Endothelial cell (in vitro differentiated cells): ENCODE measurements at places on chromosomes 7 and 10. TPM values are rescaled to one million over a fixed set of nuclear protein-coding genes. Genes with fewer than 3 reads are reported as not detected.

DNA sequence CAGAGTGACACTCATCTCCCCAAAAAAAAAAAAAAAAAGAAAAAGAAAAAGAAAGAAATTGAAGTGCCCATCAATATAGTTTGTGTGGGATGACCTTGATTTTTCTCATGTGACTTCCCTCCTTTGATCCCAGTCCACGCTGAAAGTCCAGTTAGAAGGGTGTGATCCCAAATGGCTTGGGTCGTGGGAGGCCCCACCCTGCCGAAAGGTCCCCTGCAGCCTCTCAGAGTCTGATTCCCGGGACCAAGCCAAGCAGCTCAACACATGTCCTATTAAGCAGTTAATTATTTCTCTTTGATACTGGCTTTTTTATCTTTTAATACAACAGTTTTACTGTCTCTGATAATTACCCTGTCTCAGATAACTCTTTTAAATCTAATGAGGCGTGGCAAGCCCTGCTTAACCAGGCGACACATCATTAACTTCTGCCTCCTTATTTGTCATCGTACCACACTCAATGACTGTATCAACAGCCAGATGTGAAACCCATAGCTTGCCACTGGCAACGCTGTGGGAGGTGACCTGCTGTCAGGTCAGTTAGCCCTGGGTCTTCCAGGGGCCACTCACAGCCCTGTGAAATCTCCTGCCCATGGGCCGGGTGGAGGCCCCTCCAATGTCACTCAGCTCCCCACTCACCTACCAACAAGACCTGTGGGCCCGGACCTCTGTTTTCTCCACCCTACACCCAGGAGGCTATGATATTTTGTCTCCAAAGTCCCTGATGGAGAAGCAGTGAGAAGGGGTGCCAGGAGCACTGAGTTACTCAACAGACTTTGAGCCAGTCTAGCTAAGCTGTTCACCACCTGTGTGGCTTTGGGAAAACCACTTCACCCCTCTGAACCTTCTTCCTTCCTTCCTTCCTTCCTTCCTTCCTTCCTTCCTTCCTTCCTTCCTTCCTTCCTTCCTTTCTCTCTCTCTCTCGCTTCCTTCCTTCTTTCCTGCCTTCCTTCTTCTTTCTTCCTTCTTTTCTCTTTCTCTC lies 110.0 kb upstream of the SFMBT2 start:
- no peak for DNase-seq

GRCh38 chr7:120919466-120919865 lies 31.1 kb upstream of the ING3 start:
- no peak for DNase-seq

- DNase-seq = no peak
Measured at GRCh38 chr7:159108491-159108890, 36.2 kb downstream of the VIPR2 start.

GRCh38 chr10:5095687-5096086 lies 1.5 kb downstream of the AKR1C3 start:
- no peak for DNase-seq

DNA sequence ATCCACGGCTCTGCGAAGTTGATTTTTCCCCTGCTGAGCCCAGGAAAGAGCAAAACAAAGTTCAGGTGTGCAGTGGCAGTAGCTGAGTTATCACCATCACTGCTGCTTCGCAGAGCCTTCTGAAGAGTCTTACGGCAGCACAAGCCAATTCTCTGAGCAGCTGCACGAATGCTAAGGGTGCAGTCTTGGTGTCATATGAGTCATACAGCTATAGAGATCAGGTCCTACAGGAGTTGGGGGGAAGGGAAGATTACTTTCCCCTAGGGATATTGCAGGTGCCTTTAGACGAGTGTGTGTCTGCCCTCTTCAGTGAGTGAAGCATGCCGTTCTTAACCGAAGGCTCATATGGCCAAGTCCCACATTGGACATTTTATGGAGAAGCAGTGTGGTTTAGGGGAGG lies 227.8 kb downstream of the CELF2 start:
- no peak for DNase-seq

GRCh38 chr7:50851451-50851850 lies 68.8 kb upstream of the GRB10 start:
- DNase-seq = no peak

- DNase-seq = no peak
Measured at GRCh38 chr10:110460111-110460809, 37.4 kb upstream of the DUSP5 start.

DNA sequence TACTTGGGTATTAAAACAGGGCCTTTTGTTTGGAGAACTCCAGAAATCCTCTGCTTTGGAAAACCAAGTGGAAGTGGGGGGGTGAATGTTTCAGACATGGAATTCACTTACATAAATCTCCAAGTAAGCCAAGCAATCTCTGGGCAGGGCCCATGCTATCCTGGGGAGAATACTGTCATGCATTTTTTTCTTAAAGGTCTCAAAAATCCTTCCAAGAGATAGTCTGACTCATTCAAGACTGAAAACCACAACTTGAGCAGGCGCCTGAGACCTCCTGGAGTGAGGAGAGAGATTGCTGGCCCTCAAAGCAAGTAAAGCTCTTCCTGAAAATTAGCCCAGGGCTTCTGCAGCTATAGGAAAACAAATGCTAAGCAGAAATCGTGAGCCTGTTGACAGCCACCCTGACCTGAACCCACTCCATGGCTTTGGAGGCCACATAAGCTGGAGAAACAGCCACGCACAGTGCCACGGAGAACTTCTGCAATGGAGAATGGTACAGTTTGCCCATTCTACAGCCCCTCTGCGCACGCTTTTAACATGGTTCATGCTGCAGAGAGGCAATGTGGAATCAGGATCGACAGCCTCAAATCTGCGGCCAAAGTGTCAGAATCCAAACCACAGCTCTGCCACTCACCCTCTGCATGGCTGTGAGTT lies 203.1 kb upstream of the AUTS2 start:
- no peak for DNase-seq

DNA sequence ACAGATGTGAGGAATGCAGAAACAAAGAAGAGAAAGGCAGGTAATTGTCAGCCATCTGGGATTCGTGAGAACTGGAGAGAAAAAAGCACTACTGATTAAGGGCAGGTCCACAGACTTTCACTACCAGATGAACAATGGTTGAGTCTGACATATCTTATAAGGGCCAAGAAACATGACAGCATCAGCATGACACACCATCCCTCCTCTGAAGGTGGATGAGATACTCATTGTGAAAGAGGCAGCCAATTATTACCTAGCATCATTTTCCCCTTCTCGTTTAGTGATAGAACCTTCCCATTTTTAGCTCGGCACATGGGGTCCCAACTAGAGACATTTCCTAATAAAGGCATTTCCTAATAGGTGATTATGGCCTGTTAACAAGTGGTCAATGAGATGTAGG lies 19.2 kb upstream of the MET start:
- DNase-seq = no peak

- DNase-seq = peak; percentile 17
Measured at GRCh38 chr10:125788156-125789034, 12.8 kb upstream of the MMP21 start.

- DNase-seq = no peak
Measured at GRCh38 chr7:112135815-112136214, 70.4 kb downstream of the DOCK4 start.

DNA sequence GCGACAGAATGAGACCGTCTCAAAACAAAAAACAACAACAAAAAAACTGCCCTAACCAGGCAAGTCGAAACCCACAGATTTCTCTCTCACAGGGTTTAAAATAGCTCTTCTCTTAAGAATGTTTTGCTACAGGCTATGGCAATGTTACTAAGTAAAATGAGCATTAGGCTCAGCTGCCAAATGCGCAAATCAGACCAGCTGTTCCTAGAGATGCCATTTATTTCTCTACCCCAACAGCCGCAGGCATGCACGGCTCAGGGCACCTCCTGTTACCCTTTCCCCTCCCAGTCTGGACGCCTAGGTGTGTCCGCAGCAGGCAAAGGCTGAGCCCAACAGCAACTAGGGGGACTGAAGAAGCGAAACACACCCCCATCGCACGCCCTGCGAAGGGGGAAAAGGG lies 168.3 kb upstream of the MBL2 start:
- DNase-seq = no peak

- no peak for DNase-seq
Measured at GRCh38 chr10:3208481-3209406, 36.2 kb upstream of the PITRM1 start.

- DNase-seq = peak; percentile 4
Measured at GRCh38 chr7:134255814-134256213, 60.9 kb downstream of the SLC35B4 start.

DNA sequence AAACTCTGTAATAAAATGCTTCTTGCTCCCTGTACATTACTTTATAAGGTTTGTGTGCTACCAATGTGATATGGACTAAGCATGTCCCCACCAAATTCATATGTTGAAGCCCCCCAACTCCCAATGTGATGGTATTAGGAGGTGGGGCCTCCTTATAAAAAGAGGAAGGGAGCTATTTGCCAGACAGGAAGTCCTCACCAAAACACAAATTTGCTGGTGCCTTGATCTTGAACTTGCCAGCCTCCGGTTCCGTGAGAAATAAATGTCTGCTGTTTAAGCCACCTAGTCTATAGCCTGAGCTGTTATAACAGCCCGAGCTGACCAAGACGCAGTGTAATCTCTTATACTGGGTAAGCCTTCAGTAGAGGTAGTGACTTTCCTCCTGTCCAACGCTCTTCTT lies 114.5 kb downstream of the INHBA start:
- DNase-seq = no peak

- peak; percentile 43 for DNase-seq
Measured at GRCh38 chr10:117004227-117005025, 561 bp downstream of the SHTN1 start.

GRCh38 chr7:25774675-25775074 lies 377.3 kb upstream of the NFE2L3 start:
- DNase-seq = no peak

DNA sequence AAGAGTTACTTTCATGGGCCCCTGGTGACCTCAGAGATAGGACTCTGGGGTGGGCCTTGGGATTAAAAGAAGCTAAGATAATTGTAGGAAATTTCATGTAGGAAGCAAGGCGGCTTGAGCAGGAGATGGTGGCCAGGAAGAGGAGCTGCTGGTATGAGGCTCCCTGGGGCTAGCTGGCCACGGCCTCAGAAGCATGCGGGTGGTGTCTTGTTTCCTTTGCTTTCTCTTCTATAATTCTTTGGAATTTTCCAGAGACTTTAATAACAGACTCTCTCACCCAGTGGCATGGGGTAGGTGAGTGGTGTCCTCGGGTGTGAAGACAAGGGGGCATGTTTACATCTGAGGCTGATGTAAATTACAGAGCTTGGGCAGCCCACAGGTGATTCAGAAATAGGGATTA lies 41.9 kb upstream of the KDM7A start:
- DNase-seq = no peak

GRCh38 chr7:106423111-106423510 lies 138.3 kb upstream of the NAMPT start:
- DNase-seq = no peak

DNA sequence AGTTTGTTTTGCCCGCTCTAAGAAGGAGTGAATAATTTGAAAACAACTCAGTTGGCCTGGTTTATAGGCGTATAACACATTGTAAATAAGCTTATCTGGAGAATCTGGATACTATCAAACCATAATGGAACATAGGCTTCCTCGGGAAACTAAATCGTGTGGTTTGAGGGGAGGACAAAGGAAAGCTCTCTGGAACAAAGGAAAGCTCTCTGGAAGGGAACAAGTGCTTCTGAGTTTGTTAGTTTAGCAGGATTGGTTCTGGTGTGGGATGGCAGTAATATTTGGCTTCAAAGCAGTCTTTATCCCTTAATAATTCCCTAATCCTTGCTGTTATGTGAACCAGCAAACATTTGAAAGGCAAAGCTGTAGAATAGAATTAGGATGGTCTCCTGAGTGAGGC lies 15.0 kb upstream of the SLK start:
- DNase-seq = no peak

DNA sequence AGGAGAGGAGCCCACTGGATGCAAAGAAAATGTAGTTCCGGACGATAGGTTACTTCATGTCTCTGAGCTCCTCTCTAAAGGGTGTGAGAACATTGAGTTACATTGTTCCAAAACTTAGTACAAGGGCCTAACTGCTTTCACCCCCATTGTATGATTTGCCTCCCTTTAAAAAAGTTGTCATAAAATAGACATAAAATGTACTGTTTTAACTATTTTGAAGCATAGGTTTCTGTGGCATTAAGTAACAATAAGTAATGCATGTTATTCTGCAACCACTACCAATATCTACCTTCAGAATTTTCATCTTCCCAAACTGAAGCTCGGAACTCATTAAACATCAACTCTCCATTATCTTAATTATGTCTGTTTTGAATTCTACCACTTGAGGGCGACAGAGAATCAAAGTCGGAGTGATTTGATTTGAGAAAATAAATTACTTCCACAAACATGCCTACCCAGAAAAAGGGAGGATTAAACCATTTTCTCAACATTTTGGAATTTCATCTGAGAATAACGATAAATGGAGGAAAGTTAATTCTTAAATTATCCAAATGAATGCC lies 2.7 kb downstream of the IGFBP1 start:
- DNase-seq = no peak

DNA sequence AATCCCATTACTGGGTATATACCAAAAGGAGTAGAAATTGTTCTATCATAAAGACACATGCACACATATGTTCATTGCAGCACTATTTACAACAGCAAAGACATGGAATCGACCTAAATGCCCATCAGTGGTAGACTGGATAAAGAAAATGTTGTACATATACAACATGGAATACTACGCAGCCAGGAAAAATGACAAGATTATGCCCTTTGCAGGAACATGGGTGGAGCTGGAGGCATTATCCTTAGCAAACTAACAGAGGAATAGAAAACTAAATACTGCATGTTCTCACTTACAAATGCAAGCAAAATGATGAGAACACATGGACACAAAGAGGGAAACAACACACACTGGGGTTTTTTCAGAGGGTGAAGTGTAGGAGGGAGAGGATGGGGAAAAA lies 300.2 kb downstream of the BAMBI start:
- no peak for DNase-seq

DNA sequence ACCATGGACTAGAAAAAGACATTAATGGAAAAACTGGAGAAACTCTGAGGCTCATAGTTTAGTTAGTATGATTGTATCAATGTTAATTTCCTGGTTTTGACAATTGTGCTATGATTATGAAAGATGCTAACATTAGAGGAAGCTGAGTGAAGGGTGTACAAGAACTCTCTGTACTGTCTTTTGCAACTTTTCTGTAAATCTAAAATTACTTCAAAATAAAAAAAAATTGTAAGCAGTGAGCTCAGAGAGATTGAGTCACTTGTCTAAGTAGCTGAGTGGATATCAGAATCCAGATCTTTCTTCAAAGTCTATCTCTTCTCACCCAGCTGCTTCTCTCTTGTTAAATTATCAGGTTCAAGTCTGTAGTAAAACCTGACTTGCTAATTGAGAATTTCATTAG lies 181.1 kb downstream of the PLCE1 start:
- DNase-seq = no peak

GRCh38 chr10:99859585-99859984 lies 77.1 kb downstream of the ABCC2 start:
- peak; percentile 41 for DNase-seq

GRCh38 chr10:98340940-98341310 lies 72.9 kb upstream of the LOXL4 start:
- DNase-seq = no peak

Gene HECTD2
- total RNA-seq = 17.4 TPM

Gene STEAP4
- total RNA-seq = 0.54 TPM

Gene ARHGEF35
- total RNA-seq = 6.1 TPM

Gene SPDYE8
- 0.13 TPM for total RNA-seq

Gene ATOH7
- total RNA-seq = 0.23 TPM

Gene PRLHR
- not detected for total RNA-seq

Gene CCNY
- total RNA-seq = 169 TPM
